Cardiac septum (tissue), 1 donor: ENCODE measurements at places on chromosomes 6 and 20. TPM values are rescaled to one million over a fixed set of nuclear protein-coding genes. Genes with fewer than 3 reads are reported as not detected.

VNN1 gene
- total RNA-seq, result 0.30 TPM

GRCh38 chr20:45343532-45344167 is 4.6 kb downstream of the SDC4 start:
- no peak for DNase-seq

CALHM4 gene
- total RNA-seq, result not detected

SNPH gene
- 6.9 TPM for total RNA-seq

DNA sequence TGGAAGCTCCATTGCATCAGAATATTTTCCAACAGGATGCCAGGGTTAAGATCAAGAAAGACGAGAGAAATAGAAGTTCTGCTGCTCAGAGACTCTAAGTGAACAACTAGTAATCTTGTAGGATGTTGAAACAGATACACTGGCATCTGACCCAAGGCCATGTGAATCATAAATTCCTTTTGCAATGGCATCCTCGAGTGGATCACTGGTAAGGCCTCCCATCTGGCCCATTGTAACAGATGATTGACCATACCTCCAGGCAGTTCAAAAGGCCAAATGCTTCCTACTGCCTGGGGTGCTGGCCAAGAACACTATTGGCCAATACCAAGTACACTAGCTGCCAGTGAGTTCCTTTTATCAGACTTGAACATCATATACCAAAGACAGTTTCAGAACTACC is 9.9 kb upstream of the SLC17A3 start:
- no peak for DNase-seq

NDUFAF4 gene
- total RNA-seq, result 103 TPM

- DNase-seq, result no peak
Measured at GRCh38 chr6:130520221-130520620, 154.4 kb downstream of the TMEM200A start.

MATN4 gene
- not detected for total RNA-seq

GRCh38 chr6:138948004-138948403 is 40.0 kb downstream of the REPS1 start:
- DNase-seq, result no peak

FAXC gene
- 0.57 TPM for total RNA-seq

SPDEF gene
- 0.19 TPM for total RNA-seq

DNA sequence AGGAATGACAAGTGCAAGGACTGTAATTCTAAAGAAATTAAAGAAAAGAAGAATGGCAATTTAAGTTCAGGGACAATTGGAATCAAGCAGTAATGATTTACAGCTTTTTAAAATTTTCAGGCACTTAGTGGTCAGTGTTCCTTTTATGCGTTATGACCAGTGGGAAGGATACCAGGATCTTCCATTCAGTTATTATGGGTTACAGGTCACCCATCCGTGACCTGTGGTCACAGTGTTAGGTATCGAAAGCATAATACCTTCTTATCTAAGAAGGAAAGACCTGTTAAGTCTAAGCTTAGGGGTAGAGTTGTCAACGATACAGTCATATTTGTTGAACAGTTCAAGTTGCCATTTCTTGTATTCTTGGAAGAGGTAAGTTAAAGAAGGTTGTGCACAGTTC is 253.8 kb downstream of the LAMA2 start:
- no peak for DNase-seq

- no peak for DNase-seq
Measured at GRCh38 chr20:62675156-62675876, 33.0 kb downstream of the SLCO4A1 start.

FOXQ1 gene
- total RNA-seq, result not detected

SLC17A9 gene
- 1.7 TPM for total RNA-seq
